ENCODE measurements at places on chromosomes 3 and 15.

DNA sequence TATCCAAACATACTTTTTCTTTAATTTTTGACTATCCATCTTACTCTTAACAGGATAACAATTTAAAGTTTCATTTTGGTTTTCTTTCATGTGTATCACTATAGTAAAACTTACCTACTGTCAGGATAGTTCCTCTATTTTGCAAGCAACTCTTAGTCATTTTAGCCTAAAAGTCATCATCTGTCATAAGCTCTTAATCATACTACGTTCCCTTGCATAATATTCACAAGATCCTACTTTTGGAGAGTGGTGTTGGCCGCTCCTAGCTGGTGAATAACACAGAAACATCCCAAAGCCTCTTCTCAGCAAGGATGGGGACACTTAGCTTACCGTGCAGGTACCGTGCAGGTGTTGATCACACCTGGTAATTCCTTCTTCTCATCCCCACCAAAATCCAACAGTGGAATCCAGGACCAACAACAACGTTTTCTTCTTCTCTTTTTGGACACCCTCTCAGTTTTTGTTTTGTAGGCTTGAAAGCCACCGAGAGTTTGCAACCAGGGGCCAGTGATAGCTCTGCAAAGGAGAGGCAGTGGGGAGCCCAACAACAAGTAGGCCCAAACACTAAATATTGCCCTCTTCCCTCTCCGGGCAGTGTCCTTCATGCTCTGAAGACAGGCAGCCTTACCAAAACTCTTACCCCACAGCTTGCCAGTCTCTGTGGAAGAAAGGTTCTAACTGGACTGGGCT is 433 bp downstream of the FILIP1L start:
- no peak for DNase-seq

DNA sequence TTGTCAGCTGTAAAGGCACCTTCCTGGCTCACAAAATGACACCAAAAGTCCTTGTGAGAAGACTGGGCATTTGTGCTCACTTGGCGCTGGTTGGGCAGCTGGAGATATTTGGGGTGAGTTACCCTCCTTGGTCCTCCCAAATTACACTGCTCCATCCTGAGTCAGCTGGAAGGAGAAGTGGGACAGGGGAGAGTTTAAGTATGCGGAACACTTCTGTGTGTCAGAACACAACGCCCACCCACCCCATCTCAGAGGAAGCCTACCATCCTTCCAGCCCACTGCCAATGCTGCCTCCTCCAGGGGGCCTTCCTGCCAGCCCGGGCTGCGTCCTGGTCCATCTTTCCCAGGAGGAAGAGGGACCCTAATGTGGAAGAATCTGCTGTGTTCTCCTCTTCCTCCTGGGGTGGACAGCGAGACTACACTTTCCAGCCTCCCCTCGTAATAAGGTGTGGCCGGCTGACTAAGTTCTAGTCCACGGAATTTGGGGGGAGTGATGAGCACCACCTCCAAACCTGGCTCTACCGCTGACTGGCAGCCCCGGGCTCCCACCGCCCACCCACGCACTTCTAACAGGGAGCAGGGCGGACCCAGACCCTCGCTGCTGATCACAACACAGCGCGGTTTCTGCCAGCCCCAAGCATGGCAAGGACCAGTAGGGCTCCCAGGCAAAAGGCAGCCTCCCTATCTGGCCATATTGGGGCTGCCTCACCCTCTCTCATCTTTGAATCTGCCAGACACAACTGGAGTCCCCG is 265.0 kb downstream of the XXYLT1 start:
- no peak for DNase-seq

- no peak for DNase-seq
Measured at GRCh38 chr3:184338511-184338945, 1.1 kb downstream of the FAM131A start.

DNA sequence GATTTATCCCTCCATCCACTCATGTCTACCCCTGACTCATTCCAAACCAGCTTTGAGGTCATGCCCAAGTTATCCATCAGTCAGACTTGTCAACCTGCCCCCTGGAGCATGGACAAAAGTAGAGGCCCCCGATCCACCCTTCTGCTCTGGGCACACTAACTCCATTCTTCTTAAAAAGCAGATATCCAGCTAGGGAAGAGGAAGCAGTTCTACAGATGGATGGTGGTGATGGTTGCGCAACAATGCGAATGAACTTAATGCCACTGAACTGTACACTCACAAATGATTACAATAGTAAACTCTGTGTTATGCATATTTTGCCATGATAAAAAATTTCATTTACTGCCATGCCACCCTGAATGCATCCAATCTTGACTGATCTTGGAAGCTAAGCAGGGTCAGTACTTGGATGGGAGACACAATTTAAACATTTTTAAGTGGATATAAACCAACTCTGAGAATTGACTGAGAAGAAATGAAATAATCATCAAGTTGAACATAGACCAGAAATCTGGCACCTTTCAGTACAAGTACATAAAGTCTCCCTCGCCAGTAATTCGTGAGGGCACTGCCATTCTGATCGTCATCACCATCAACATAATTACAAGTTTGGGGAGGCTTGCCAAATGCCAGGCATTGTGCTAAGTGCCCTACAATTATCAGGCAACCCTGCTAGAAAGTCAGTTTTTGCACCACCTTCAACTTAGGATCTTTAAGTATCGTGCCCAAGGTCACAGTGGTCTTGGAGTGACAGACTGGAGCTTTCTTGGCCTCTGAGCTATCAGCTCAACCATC is 124.8 kb downstream of the ATP10A start:
- DNase-seq = no peak

- no peak for DNase-seq
Measured at GRCh38 chr3:194166682-194167479, 30.9 kb downstream of the HES1 start.

DNA sequence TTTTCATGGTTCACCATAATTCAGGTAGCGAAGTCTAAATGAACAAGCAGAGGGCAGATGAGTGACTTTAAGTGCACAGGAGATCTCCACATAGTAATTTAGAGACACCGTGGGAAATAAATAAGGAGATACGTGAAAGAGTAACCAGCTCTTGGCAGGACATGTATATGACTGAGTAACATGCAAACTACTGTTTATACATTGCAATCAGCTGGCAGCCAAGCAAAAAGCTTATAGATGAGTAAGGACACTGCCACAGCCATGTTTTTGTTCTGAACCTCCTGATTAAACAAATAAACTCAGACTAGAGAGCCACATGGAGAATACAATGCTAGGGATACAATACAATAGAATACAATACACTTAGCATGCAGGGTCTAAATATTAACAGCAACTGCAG is 252.4 kb downstream of the FHIT start:
- DNase-seq = no peak

- no peak for DNase-seq
Measured at GRCh38 chr3:182509844-182510460, 283.4 kb upstream of the ATP11B start.

GRCh38 chr15:100784493-100785180 is 95.0 kb upstream of the ALDH1A3 start:
- DNase-seq = no peak

- peak; percentile 28 for DNase-seq
Measured at GRCh38 chr15:73240866-73241499, 127.8 kb downstream of the HCN4 start.

DNA sequence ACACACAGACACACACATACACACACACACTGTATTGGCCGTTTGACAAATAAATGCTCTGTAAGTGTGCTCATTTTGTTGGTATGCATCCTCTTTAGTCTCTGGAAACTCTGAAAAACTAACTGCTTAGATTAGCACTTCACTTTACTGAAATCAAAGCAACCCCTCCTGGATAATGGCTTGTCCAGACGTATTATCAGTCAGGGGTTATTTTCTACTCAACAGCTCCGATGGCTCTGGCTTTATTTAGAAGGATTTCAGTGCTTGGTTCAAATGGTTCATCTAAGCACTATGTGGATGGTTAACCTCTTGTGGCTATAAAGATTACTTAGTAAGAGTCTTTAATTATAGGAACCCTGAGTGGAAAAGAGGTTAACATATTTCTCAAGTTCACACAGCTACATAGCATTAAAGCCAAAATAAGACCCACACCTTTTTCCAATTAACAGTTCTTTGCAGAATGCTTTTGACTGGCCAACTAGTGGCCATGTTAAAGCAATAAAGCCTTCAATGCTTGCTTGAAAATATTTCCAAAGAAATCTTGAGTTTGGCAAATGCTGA is 516.1 kb upstream of the NAALADL2 start:
- no peak for DNase-seq

DNA sequence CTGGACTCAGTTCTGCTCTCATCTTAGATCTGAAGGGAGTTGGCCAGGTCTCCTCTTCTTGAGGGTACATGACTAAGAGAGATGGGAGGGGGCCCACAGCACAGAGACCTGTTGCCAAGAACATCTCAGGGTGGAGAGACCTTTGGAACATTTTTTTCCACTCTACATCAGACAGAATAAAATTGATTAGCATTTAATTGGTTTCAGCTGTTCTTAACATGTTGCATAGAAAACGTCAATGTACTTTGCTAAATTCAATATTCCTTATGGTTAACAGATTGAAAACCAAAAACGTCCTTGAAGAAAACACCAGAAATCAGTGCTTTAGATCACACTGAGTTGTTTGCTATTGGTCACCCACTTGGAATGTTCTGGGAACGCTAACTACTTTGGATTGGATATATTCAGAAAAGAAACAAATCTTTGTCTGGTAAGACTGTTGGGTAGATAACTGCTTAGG is 36.4 kb upstream of the FSTL1 start:
- DNase-seq = no peak

DNA sequence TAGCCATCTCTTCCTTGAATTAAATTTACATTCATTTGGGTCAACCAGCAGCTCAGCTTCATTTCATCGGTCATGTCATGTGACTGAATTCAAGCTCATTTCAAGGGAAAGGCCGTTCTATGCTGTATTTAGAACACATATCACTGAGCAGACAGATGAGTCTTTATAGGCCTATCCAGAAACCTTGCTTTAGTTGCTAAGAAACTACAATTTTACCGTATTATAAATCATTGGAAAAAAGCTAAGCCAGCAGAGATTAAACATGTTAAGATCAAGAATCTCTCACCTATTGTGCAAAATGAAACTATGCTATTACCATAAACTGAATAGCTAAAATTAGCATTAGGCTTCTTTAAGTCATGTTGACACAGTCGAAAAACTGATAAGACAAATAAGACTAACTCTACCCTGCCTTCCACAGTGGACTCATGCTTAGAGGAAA is 2.2 kb downstream of the NPTN start:
- DNase-seq = no peak

- DNase-seq = peak; percentile 36
Measured at GRCh38 chr3:9916734-9917680, at the start of gene IL17RC. Gene IL17RC (plus strand): TSS chr3:9917098. CDS start chr3:9917316, 218 bp downstream.

- no peak for DNase-seq
Measured at GRCh38 chr15:66030650-66031049, 161.4 kb downstream of the RAB11A start.

DNA sequence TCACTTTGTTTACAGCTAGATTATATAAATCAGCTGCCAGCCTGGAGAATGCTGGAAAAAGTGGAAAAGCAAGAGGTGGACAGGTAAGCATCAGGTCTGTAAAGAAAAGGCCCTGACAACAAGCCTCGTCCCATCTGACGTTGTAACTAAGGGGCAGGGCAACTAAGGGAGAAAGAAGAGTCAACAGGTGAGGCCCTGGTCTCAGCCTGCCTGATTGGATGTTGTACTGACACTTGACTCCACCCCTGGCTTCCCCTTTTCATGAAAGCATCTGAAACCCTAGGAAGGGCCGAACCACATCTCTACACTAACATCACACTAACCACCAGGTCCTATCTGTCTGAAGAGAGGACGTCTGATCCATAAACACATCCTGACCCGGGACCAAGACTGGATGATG is 357.6 kb upstream of the CFAP20DC start:
- no peak for DNase-seq

DNA sequence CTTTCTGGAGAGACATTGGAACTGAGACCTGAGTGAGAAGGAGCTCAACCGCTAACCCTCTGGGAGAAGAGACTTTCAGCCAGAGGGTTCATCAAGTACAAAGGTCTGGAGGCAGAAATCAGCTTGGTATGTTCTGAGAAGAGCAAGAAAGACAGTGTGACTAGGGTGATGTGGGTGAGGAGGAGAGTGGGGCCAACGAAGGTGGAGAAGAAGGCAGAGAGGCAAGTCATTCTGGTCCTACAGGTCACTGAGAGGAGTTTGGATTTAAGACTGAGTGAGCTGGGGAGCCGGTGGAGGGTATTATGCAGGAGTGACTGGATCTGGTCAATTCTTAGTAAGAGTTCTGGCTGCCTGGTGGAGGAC is 12.2 kb downstream of the XIRP1 start:
- no peak for DNase-seq

DNA sequence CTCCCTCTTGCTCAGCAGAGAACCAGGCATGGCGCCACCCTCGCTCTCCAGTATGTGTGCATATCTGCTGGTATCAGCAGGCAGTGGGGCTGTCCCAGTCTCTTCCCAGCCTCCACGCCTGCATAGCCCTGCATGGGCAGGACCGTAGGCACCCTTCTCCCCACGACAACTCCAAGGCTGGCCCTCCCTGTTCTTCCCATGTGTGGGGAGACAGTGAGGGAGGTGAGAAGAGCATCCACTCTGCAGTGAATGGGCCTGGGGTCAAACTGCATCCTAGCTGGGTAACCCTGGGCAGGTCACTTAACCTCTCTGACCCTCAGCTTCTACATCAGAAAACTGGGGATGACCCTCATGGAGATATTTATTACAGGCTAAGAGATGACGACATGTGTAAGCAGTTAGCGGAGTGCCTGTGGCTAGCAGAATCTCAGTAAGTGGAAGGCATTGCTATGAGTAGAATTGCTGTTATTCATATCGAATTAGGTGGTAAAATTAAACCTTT is 13.3 kb upstream of the SSUH2 start:
- DNase-seq = no peak

DNA sequence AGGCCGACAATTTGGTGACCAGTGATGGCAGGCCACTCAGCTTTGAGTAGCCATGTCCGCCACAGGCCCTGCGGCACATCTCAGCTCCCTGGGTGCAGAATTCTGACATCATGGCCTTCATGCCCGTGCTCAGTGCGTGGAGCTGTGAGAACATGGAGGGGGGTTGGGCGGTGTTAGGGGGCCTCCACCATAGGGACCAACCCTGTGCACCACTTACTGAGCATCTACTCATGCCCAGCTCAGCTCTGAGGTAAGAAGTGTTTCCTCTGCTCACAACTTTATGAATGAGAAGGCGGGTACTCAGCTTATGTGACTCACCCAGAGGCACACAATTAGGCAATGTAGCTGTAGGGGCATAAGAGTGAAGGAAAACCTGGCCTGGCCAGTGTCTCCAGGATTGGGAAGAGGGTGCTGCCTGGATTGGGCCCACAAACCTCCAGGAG is 10.5 kb downstream of the ACOX2 start:
- no peak for DNase-seq

DNA sequence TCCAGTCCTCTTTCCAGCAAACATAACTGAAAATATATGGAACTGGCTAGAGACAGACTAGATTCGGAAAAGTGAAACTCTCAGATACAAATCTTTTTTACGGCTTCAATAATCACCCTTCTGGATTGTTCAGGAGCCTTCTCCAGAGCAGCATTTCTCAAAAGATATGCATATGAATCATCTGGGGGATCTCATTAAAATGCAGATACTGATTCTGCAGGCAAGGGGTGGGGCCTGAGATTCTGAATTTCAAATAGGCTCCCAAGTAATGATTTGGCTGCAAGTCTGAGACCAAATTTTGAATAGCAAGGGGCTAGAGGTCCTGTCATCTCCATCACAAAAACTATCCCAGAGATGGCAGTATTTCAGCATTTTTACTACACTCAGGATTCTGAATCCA is 165.4 kb downstream of the CTNNB1 start:
- no peak for DNase-seq

GRCh38 chr3:117887901-117888300 is 1146.7 kb downstream of the IGSF11 start:
- no peak for DNase-seq

Measured in NCI-H1048 (cell line).